ENCODE measurements at places on chromosomes 5 and 9.

- DNase-seq, result peak; percentile 68
These were observed 240.9 kb upstream of the TBCA start for GRCh38 chr5:78016863-78017529.

DNA sequence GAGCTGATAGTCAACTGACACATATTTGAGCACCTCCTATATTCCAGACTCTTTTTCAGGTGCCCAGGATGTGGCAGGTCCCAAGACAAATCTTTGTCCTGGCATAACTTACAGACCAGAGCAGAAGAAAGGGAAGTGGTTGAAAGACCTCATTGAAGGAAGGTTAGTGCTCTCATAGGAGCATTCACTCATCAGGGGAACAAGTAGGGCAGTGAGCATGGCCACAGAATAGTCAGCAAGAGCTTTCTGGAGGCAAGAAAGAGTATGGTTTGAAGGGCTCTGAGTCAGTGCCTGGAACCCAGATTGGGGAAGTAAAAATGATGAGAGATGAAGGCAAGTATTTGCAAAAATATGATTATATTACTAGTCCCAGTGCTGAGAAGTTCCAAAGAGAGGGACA lies 25.0 kb upstream of the ERMP1 start:
- DNase-seq, result no peak

DNA sequence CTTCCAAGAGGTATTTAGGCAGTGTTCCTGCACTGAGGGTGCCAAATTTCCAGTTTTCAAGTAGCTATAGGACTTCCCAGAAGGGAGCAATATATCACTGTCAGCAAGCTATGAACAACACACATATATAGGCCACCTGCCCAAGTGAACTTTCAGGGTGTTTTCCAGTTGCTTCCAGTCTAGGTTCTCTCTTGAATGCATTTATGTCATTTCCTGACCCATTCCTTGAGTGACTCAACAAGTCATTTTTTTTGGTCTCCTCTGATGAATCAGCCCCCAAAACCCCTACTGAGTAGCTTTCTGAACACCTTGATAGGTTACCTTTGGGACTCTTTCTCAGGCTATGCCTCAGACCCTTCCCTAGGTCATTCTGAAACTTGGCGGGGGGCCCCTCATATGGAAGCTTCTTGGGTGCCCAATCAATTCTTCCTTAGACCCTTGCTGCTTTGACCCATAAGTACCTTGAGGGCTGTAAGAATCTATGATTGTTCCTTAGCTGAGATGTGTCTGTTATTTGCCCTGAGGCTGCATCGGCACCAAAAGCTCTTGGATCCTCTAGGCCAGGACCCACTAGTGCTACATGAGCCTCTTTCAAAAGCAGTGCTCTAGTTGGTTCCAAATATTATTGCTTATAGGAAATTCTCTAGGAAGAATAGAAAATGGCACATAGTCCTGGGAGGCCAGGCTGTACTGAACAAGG lies 12.4 kb downstream of the DNAJB5 start:
- DNase-seq, result no peak

DNA sequence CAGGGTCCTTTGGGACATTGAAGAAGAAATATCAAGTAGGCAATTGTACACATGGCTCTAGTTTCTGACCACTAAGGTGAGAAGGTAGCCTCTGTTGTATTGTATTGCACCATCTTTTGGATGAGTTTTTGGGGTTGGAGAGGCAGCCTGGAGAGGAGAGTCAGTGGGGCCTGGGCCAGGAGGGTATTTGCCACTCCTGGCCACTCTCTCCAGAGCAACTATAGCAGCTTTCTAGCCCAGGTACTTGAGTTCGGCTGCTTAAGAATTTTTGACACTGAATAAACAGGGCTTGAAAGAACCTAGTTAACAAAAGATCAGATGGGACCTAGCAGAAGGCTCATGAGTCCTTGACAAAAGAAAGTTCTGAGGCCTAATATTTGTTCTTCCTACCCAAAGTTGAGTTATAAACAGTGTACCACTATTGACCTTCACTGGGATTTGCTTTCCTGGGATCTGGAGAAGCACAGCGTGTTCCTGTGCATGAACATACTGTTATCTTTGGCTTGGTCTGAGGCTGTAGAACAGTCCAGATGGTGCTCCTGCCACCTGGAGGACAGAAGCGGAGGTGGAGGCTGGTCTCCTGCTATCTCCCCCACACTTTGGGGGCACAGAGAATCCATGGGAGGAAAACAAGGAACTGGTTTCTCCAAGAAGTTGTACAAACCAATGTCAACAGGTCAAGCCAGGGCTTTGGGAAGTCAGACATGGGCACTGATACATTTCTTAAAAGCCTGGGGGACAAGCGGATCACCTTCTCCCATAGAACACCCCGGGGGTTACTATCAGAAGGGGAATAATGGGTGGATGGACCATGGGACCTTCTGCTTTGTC lies 110.4 kb upstream of the LIFR start:
- no peak for DNase-seq

DNA sequence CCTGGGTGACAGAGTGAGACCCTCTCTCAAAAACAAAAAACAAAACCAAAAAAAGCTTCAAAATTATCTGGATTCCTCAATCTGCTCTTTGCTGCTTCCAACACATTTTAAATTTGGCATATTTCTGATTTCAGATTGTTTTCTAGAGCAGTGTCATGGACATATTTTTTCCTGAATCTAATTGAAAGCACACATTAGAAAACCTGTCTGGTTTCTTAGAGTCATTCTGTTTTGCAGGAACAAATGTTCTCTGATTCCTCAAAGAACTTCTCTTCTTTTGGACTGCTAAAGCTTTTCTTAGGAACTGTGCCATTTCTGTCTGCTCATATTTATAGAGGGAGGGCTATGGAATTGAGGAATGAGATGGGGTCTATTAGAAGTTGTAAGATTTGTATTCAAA lies 81.6 kb downstream of the RAI14 start:
- DNase-seq, result no peak

GRCh38 chr5:142356716-142357468 lies 32.1 kb upstream of the SPRY4 start:
- DNase-seq, result peak; percentile 19

- no peak for DNase-seq
These were observed 246.3 kb downstream of the COX7C start for GRCh38 chr5:86864051-86864450.

- DNase-seq, result no peak
These were observed 10.8 kb downstream of the DMRTA1 start for GRCh38 chr9:22457448-22457847.

DNA sequence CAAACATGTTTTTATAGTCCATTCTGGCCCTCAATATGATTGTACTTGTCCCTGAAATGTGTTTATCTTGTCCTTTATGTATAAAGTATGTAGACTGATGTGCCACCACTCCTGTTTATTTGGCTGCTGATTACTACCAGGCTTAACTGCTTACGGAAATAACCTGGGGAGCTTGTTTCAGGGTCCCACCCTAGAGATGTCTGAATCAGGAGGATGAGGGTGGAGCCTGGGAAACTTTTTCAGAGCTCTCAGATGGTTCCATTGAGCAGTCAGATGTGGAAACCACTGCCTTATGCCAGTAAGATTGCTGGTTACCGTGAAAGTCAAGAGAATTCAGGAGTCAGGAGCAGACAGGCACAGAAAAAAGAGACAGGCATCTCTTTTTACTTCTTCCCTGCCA lies 19.2 kb downstream of the SLC23A1 start:
- no peak for DNase-seq

GRCh38 chr9:91158286-91158685 lies 203.4 kb downstream of the AUH start:
- no peak for DNase-seq

- no peak for DNase-seq
These were observed 1606.2 kb upstream of the NUDT12 start for GRCh38 chr5:105168806-105169205.

DNA sequence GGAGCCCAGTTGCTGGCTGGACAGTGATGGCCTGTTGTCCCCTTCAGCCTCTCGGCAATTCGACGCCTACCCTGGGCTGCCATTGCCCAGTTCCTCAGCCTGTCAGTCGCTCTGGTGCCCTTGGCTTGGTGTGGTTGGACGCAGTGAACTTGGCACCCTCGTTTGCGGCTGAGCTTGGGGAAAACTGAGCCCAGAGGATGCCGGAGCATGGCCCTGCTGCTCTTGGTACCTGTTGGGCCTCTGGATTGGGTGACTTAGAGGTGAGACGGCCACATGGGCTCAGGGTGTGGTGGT lies 16.5 kb downstream of the WNK2 start:
- no peak for DNase-seq

DNA sequence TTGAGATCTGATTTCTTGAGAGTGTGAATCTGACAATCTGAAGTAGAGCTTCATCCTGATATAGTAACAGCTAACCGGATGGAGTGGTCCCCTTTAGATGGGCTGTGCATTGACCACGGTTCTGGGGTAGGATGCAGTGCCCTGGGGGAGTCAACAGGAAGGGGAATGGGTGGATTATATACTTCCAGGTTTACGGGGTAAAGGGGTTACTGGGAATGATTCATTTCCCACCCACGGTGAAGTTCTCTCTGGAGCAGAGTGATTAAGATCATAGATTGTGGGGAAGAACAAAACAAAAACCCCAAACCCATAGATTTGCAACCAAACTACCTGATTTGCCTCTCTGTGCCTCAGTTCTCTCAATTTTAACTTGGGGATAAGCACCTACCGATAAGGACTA lies 1.5 kb upstream of the B4GALT7 start:
- DNase-seq, result no peak

- DNase-seq, result peak; percentile 96
These were observed 18.4 kb downstream of the URM1 start for GRCh38 chr9:128389395-128390149.

- DNase-seq, result no peak
These were observed 69.0 kb downstream of the ANKH start for GRCh38 chr5:14802541-14802940.

GRCh38 chr5:80296121-80296520 lies 23.7 kb upstream of the SPZ1 start:
- no peak for DNase-seq

DNA sequence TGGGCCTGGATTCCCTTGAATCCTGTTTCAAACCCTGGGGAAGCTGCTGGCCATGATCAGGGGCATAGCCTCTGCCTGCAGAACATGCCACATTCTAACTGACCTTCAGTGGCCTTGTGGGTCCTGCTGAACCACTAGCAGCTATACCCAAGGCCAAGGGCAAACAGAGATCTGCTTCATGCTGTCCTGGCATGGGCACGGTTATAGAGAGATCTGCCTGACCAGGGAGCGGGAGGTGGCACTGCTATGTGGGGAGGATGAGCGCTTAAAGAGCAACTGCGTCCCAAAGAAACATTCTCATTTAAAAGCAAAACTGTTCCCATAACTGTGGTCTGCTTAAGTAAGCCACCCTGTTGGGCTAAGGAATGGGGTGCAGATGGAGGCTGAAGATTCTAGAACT lies 36.5 kb upstream of the SYNPO start:
- DNase-seq, result no peak

DNA sequence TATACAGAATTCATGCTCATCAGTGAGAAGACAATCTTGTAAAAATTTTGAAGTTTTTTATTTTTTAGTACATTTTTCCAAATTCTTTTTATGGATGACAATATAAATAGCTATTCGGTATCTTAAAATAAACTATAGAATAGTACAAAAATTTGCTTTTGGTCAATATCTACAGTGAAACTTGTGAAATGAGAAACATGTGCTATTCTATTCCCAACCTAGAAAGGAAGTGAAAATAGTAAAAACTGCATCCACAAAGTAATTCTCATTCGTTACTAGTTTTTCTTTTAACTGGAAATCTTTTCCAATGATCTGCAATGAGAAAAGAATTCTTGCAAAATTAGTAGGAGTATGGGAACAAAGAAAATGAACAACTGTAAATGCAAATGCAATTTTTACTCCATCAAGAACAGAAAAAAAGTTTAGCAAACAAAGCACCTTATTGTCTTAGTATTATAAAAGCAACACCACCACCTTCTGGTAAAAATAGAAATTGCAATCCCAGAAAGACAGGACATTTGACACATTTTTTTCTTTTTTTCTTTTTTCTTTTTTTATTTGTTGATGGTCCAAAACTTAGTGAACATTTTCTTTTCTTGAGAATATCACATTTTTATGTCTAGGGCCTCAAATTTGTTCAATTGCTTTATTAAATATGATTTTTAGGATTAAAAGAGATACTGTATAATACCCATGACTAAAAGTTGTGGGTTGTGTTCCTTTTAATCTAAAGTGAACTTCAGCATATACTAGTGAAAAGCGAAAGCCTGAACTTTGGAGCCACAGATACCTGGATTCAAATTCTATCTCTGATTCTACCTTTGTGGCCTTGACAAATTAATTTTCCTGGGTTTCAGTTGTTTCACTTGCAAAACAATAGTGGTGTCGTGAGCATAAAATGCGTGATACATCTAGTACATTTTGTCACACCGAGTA lies 72.3 kb downstream of the SLCO4C1 start:
- no peak for DNase-seq

DNA sequence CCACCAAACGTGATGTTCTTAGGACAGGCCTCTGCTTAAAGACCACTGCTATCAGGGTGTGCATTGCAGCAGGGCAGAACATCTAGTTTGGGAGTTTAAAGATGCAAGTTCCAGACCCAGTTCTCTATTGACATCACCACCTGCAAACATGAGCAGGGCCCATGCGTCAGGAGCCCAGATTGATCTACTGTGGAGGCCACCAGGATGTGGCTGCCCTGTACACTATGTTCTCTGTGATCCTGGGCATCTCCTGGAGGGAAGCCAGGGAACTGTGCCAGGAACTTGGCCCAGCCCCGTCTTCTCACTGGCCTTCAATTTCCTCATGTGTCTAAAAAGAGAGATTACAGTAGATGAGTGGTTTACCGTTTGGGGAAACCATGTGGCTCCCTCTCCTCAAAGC lies 87.1 kb downstream of the PDE6A start:
- no peak for DNase-seq

DNA sequence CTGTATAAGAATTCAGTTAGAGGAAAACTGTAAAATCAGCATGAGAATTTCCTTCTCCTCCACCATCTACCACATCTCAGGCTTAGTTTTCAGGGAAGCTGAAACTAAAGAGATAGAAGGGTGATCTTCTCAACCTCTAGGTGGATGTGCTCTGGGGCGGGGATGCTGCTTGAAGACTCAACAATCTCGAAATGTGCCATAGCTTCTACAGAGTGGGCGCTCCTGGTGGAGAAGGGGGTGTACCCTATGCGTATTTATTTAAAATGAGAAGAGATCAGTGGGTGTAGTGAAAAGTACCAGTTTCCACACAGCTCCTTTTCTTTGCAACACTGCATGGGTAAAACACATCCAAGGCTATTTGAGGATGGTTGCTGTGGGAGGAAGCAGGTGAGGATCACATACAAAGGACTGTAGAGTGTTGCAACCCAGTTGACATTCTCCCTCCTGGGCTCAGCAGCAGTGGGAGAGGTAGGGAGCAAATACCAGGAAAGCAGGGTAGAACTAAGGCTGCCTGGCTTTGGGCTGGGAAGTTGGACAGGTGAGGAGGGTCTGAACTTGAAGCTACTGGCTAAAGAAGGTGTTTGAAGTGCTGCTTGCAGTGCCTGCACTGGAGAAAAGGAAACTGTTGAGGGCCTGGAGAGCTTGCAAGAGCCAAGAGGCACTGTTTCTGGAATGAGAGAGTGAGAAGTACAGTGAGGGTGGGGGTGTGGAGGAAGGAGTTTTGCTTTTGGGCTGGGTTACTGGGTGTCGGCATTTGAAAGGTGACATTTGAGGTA lies 73.1 kb downstream of the MAST4 start:
- peak; percentile 5 for DNase-seq

Data from DMS79 treated with DMSO at 0.1 percent for 48 hours (cell line).